Activated naive CD4-positive, alpha-beta T cell treated with anti-CD3 and anti-CD28 coated beads, Interleukin-2, amount 10 ng/mL, durations not matched to agents 5 hours and 36 hours (primary cell): ENCODE measurements at places on chromosomes 3 and 15. TPM values are rescaled to one million over a fixed set of nuclear protein-coding genes. Genes with fewer than 3 reads are reported as not detected.

TGM5 gene
- not detected for total RNA-seq

EXD1 gene
- not detected for total RNA-seq

NR2F2 gene
- total RNA-seq, result not detected

ANKUB1 gene
- not detected for total RNA-seq

MED12L gene
- 0.18 TPM for total RNA-seq

CADPS gene
- total RNA-seq, result not detected

SHQ1 gene
- 27.6 TPM for total RNA-seq

UBAP1L gene
- 4.5 TPM for total RNA-seq

ADGRG7 gene
- not detected for total RNA-seq

NRG4 gene
- not detected for total RNA-seq

ARHGAP31 gene
- 1.3 TPM for total RNA-seq

SV2B gene
- total RNA-seq, result 0.18 TPM

CPNE4 gene
- total RNA-seq, result not detected

TEX55 gene
- total RNA-seq, result not detected

SRP14 gene
- 144 TPM for total RNA-seq

TRH gene
- not detected for total RNA-seq

UROC1 gene
- not detected for total RNA-seq
